H54 (cell line): ENCODE measurements at places on chromosomes 11 and 22.

GRCh38 chr22:21990445-21991303, 8.1 kb upstream of the TOP3B start:
- DNase-seq: no peak

DNA sequence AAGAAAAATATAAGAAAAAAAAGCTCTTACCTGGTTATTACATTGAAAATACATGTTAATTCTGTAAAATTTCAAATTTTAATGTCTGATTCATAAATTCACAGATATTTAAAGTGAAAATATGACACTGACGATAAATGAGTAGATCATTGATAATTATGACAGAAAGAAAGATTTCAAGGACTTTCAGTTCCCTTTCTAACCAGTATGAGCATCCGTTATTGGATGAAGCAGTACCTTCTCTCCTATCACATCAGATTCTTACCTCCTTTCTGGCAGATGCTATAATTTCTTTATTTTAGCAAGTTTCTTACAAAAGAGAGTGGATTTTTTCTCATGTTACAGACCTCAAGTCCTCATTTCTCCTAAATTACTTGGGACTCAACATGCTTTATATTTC, 847.3 kb downstream of the JRKL start:
- DNase-seq: no peak

DNA sequence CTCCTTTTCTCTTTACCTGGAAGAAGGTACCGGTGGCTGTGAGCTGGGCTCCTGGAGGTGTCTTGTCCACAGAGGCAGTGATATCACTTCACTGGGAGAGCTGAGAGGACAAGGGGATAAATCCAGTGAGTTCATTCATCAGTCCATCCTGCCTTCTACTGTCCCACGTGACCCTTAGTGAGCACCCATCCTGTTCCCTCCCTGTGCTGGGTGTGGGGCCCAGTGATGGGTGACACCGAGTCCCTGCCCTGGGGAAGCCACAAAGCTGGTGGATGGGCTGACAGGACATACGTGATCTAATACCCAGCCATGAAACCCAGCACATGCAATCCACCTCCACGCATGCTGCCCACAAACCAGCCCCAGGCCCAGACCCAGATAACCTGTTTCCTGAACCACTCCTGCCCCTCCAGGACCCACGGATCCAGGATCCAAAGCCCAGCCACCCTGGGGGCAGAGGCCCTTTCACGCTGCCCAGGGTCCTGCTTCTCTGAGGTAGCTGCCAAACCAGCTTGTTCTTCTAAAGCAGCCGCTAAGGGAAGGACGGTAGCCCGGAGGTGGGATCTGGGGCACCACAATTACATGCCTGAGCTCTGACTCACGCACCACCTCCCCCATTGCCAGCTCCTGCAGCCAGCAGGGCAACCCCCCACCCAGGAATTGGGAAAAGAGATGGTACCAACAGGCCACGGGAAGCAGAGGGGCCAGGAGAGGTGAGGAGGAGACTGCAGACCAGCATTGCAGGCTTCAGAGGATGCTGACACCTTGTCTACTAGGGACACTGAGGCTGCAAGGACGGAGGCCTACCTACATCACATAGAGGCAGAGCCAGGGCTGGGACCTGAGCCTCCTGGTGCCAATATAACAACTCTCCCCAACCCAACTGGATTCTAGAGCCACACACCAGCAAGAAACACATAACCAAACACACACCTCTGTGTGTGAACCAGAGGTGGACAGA, 35.2 kb downstream of the GDPD5 start:
- peak; percentile 59 for DNase-seq

GRCh38 chr22:28048529-28048928, 129.5 kb upstream of the PITPNB start:
- DNase-seq: no peak

GRCh38 chr11:130241713-130242112, 73.0 kb downstream of the ZBTB44 start:
- no peak for DNase-seq

DNA sequence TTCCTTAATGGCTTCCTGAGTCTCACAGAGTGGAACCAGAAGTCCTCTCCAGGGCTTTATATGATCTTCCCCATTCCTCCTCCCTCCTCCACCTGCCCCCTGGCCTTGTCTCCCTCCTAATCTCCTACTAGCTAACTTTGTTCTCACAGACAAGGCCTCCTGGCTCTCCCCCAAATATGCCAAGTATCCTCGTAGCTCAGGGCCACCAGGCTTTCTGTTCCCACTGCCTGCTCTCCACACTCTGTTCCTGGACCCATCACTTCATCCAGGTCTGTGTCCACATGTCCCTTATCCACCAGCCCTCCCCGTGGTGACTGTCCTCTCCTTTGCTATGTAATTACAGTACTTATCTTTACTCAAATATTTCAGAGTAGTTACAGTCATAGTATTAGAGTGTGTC, 23.2 kb upstream of the LMO1 start:
- DNase-seq: no peak

- DNase-seq: peak; percentile 42
Measured at GRCh38 chr22:24516301-24516737, 21.2 kb downstream of the UPB1 start.

- DNase-seq: no peak
Measured at GRCh38 chr11:94178331-94178730, 49.7 kb downstream of the PANX1 start.

- no peak for DNase-seq
Measured at GRCh38 chr22:29083933-29084591, 11.2 kb downstream of the KREMEN1 start.

- DNase-seq: no peak
Measured at GRCh38 chr11:33360642-33361041, 103.5 kb downstream of the HIPK3 start.

DNA sequence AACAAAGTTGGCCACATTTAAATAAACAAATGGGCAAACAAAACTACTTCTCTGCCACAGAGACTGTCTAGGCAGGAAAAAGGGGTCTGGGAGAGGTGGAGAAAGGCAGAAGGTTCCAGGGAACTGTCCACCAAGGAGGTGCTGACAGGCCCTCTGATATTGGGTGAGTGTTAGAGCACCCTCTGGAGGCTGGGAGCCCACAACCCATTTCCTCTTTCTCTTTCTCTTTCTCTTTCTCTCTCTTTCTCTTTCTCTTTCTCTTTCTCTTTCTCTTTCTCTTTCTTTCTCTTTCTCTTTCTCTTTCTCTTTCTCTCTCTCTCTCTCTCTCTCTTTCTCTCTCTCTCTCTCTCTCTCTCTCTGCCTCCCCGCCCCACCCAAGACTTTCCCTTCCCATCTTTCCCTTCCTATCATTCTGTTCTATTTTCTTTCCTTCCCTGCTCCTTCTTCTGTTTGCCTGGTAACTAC, 912.8 kb downstream of the DLG2 start:
- DNase-seq: peak; percentile 28

DNA sequence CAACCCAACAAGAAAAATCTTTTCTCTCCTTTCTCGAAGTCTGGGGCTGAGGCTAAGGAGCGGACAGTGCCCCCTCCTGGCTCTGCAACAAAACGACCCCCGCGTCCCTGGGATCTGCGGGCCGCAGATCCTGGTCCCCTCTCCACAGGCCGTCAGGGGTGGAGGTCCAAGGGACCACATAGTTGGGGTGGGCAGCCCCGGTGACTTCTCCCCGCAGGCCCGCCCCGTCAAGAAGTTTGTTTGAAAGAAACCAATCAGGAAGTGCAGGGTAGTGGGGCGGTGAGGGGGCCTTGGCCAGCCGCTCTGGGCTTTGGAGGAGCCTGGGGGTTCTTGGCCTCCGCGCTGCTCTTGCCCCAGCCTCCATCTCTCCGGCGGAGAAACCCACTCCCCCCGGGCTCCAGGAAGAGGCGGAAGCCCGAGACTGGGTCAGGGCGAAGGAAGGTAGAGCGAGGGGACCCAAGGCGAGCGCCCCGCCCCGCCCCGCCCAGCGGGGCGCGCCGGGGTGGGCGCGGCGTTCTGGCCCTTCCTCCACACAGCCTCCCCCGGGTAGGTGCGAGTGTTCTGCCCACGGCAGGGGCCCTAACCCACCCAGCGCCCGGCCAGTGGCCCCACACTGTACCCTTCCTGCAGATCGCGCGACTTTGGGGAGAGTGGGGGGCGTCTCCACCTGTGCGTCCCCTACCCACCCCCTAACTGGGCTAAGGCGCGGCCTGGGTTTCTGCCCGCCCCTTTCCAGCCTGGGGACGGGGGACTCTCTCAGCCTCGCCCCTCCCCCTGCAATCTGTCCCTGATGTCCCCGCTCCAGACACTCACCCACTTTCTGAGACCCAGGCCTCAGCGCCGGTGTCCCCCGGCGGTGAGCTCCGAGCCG, 1.3 kb downstream of the TP53I11 start:
- DNase-seq: no peak

DNA sequence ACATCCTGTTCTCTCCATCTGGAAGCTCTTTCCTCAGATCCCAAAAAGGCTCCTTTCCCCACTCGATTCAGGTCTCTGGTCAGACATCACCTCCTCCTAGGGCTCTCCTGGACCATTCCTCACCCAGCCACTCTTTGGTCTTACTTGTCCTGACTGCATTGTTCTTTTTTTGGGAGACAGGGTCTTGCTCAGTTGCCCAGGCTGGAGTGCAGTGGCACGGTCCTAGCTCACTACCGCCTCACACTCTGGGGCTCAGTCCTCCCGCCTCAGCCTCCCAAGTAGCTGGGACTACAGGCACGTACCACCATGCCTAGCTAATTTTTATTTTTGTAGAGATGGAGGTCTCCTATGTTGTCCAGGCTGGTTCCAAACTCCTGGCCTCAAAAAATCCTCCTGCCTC, 2.2 kb upstream of the CORO1B start:
- no peak for DNase-seq

- DNase-seq: no peak
Measured at GRCh38 chr11:83818349-83818748, 532.2 kb upstream of the CCDC90B start.

- no peak for DNase-seq
Measured at GRCh38 chr22:27972732-27973698, 54.0 kb upstream of the PITPNB start.

DNA sequence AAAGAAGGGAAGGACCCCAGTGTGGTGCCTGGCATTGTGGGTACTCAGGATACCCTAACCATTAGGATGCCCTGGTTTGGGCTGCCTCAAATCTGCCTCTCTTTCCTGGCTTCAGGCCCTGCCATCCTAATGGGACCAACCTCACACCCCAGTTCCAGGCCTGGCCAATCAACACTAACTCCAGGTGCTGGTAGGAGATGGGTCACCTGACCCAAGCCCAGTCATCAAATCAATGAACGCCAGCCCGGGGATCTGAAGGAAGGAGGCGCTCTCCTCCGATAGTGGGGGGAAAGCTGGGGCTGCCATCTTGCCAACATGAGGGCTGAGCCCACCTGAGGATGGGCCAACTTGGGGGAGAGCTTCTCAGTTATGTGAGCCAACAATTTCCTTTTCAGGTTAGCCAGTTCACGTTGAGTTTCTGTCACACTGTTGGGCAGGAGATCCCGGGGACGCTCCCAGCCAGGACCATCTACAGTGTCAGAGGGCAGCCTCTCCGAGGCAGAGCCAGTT, 12.7 kb downstream of the MFNG start:
- no peak for DNase-seq

DNA sequence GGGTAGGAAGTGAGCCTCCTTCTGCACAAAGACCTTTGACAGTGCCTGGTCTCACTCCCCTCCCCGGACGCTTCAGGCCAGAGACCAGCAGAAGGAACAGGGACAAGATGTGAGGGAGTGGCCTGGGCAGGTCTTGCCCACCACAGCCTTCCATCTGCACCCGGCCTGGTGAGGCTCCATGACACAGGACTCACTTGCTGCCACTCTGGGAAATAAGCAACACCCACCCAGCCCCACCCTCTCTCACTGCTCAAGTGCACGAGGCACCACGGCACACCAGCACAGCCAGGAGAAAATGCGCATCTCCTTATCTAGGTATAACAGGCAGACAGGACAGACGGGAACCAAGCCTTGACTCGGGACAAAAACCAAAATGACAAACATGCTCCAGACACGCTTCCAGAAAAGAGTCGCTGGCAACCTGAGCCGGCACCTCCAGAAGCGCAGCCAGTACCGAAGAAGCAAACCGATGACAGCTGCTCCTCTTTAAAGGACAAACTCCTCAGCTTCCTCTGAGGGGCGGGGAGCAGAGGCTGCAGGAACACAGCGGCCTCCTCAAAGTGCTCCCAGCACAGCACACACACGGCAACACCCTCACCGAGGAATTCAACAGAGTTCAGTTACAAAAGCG, 41.7 kb downstream of the BRD1 start:
- DNase-seq: no peak

GRCh38 chr11:124661553-124661952, 12.0 kb downstream of the SIAE start:
- no peak for DNase-seq

- no peak for DNase-seq
Measured at GRCh38 chr11:110251836-110252235, 44.6 kb downstream of the RDX start.

DNA sequence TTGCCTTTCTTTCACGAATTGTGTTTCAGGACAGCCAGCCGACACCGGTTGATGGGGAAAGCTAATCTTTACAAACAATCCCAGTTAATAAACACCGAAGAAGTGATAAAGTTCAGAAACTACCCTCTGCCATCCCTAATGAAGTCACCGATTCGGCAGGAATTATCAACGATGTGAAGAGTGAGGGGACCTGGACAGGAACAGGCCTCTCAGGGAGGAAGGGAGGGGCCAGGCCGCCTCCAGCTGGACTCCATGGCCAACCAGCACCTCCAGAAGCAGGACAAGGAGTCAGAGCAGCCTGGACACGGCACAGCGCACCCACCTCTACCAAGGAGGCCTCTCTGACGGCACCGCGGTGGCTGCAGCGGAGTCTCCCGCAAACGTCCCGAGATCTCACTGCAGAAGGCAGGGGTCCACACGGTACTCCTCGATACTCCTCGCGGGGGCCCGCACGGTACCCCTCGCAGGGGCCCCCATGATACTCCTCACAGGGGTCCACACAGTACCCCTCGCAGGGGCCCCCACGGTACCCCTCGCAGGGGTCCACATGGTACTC, 3.9 kb downstream of the TOLLIP start:
- DNase-seq: no peak
